Esophagus mucosa (tissue), 1 donor: ENCODE measurements at places on chromosomes 13 and 19. TPM values are rescaled to one million over a fixed set of nuclear protein-coding genes. Genes with fewer than 3 reads are reported as not detected.

SMAD9 gene
- total RNA-seq: 0.68 TPM

CLDND2 gene
- 1.1 TPM for total RNA-seq

C19orf67 gene
- 0.12 TPM for total RNA-seq

SHISA7 gene
- total RNA-seq: not detected

KLK8 gene
- 418 TPM for total RNA-seq

SIRT2 gene
- 40.3 TPM for total RNA-seq

HTR2A gene
- 0.08 TPM for total RNA-seq

SLC10A2 gene
- not detected for total RNA-seq

CTU1 gene
- 5.3 TPM for total RNA-seq

WDR88 gene
- total RNA-seq: not detected

ANKLE1 gene
- 0.04 TPM for total RNA-seq

IGFL2 gene
- 2.3 TPM for total RNA-seq

CEACAM21 gene
- total RNA-seq: 2.0 TPM

ZSCAN5A gene
- 7.8 TPM for total RNA-seq

PINLYP gene
- 9.1 TPM for total RNA-seq
